Astrocyte of the spinal cord (primary cell): ENCODE measurements at places on chromosomes 6 and 20.
A peak's percentile ranks its signal among the peaks of the same experiment; 100 is the strongest.

GRCh38 chr6:130026859-130027258 is 8.5 kb downstream of the L3MBTL3 start:
- no peak for DNase-seq

DNA sequence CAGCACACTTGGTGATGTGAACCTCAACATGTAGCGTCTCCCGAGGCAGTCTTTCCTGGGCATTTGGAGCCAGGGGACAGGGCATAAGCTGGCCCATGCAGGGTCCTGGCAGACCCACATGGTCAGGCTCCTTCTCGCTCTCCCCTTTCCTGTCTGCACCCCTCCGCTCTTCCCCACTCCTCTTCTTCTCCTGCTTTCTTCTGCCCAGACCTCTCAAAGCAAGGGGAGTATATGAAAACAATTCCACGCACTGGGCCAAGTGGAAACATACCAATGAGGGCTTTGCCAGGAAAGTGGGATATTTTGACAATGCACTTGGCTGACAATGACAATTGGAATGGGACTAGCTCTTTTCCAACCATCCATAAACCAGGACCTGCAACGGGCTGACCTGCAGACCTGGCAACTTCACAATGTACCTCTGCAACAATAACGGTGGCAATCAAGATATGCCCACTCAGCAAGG is 58.9 kb upstream of the TRAF3IP2 start:
- DNase-seq: no peak

GRCh38 chr6:4413073-4413472 is 277.7 kb upstream of the ECI2 start:
- DNase-seq: peak; percentile 37

GRCh38 chr6:52872031-52872430 is 31.4 kb upstream of the GSTA5 start:
- DNase-seq: no peak

GRCh38 chr6:148883270-148883669 is 136.4 kb downstream of the UST start:
- DNase-seq: no peak
